LHCN-M2 (cell line): ENCODE measurements at places on chromosomes 1 and 21. TPM values are rescaled to one million over a fixed set of nuclear protein-coding genes. Genes with fewer than 3 reads are reported as not detected.

The OR2T2 gene
- total RNA-seq: not detected in 2 replicates

- DNase-seq: no peak
These were observed 185.0 kb downstream of the MIS18A start for GRCh38 chr21:32093646-32094462.

DNA sequence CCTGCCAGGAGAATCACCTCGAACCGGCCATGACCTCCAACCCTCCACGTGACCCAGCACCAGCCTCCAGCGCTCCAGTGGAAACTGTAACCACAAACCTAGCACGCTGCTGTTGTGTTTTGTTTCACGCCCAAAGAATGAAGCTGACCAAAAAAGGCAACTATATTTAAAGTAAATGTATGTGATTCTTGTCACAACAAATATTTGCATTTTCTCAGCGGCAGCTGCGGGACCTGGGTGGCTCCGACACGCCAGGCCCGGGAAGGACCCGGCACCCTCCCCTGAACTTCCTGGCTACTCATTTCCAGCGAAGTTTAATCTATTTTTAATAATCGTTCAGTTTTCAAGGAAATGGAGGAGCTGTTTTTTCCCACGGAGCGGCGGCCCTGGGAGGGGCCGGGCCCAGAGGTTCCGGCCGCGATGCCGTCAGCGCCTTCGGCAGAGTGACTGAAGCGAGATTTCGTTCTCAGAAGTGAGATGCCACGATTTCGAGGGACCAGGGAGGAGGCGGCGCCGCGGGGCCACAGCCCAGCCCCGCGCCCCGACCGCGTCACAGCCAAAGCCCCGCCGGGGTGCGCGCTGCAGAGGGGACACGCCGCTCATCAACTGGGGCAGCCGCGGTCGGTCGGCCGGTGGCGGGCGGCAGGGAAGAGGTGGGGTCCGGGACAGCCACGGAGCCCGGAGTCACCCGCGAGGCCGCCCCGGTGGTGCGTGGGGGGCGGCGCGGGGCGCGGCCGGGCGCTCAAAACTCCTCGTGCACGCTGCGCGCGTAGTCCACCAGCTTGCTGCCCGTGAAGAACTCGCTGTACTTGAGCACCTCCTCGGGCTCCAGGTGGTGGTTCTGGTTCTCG is 3.0 kb upstream of the TNFRSF4 start:
- no peak for DNase-seq

- no peak for DNase-seq
These were observed 11.2 kb upstream of the LEPR start for GRCh38 chr1:65409314-65409713.

- DNase-seq: no peak
These were observed 27.8 kb upstream of the NFASC start for GRCh38 chr1:204842892-204843291.

GRCh38 chr1:147924813-147925212 is 3.4 kb upstream of the GPR89B start:
- no peak for DNase-seq

DNA sequence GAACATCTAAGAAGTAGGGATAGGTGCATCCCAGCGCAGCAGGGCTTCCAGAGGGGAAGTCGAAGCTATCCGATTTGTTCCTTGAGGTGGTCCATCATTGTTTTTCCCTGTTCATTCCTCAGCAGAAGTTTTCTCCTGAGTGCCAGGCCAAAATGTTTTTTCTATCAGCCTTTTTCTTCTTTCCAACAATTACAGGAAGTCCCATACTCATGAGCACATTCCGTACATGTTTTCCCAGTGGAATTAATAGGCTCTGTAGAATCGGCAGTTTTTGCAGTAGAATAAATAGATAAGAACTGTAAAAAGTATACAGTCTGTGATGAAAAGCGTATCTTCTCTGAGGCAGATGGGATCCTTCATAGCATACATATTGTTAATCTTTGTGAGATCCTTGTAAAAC is 24.8 kb downstream of the CD101 start:
- peak; percentile 36 for DNase-seq

- no peak for DNase-seq
These were observed 299.9 kb downstream of the TM2D1 start for GRCh38 chr1:61425040-61425439.

The KIF2C gene
- total RNA-seq: 95.3 and 99.3 TPM in 2 replicates
